ENCODE measurements at places on chromosomes 5 and 9.
A peak's percentile ranks its signal among the peaks of the same experiment; 100 is the strongest.

GRCh38 chr9:17905781-17906175, 326.9 kb downstream of the SH3GL2 start:
- no peak for DNase-seq

GRCh38 chr5:100667161-100667630, 132.0 kb downstream of the FAM174A start:
- DNase-seq = no peak

DNA sequence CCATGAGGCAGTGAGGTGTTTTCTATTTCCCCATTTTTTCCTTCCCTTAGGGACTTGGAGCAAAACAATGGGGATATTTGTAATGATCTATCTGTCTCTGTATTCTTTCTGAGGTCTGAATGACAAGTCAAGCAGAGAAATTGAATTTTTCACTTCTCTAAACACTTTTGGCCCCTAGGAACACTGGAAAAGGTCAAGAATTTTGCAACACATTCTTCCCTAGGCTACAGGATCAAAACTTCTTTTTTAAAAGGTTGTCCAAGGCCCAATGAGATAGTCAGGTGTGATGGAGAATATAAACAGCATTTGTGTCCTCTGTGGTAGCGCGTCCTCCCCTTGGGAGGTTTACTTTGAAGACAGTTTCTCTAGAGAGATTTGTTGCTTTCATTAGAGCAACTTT, 620.5 kb downstream of the TLR4 start:
- DNase-seq = no peak

GRCh38 chr5:105146867-105147266, 1584.3 kb upstream of the NUDT12 start:
- no peak for DNase-seq

- DNase-seq = no peak
These were observed 1.9 kb downstream of the HK3 start for GRCh38 chr5:176897263-176897662.

- no peak for DNase-seq
These were observed 195.2 kb upstream of the TUT7 start for GRCh38 chr9:86549401-86549811.

GRCh38 chr5:87258507-87258906, 9.2 kb upstream of the RASA1 start:
- no peak for DNase-seq

DNA sequence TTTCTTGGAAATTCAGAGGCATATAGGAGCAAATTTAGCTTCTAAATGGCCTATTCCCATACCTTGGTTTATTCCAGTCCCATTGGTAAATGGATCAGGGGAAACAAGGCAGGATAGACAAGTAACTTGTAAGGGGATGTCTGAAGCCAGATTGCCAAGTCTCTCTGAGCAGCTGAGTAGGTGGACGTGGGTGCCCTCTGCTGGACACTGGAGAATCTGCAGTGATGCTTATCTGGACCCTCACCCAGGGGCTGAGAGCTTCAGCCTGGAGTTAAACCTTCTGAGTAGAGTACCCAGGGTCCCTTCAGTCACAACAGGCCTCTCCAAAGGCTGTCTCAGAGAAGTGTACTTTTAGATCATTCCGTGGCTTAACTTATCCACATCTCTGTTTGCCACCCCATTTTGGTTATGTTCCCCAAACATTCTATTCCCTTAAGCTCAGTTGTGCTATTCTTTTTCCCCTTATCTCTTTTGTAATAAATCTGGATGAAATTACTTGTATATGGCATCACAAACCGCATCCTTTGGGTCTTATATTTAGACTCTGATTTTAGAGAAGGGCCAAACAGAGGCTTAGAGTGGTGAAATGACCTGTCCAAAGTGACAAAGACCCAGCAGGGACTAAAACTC, 218.3 kb upstream of the GLRA1 start:
- peak; percentile 9 for DNase-seq

DNA sequence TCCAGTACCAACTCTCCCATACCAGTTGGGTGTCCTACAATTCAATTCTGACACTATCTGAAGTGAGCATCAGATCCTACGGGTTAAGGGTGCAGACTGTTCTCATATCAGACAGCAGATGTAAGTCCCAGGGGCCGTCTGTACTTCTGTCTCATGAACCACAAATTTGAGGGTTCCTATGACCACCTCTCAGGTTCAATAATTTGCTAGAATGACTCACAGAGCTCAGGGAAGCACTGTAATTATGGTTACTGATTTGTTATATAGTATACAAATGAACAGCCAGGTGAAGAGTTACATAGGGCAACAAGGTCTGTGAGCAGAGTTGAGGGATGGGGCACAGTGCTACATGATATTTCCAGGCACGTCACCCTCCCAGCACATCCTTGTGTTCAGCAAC, 499.1 kb downstream of the DMAC1 start:
- no peak for DNase-seq

DNA sequence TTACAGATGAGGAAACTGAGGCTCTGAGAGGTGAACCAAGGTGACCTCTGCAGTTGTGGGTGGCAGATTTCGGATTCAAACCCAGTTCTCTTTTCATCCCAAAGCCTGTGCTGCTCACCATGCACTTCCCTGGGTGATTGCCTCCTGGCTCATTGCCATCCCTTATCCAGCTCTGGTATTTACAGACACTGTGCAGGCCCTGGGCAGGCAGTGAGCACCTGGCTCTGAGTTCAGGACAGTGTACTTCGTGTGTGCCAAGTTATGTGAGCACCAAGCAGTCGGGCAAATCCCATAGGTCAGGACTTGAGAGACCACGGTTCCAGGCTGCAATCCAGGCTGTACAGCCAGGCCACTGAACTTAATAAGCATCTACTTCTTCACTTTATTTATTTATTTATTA, 1.4 kb downstream of the LRSAM1 start:
- DNase-seq = no peak

DNA sequence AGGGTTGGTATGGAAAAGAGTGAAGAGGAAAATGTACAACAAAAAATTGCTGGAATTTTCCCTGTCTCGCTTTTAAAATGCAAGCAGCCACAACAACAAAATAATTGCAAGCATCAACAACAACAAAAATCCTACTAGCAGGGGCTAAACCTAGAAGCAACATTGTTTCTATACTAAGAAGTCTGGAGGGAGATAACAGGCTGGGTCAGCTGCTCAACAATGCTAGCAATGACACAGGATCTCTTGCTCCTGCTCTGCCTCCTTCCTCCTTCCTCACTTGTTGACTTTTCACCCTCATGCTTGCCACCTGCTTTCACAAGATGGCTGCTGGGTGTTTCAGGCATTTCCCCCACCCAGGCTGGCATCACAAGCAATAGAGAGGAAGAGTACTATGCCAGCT, 7.6 kb upstream of the AOPEP start:
- no peak for DNase-seq

DNA sequence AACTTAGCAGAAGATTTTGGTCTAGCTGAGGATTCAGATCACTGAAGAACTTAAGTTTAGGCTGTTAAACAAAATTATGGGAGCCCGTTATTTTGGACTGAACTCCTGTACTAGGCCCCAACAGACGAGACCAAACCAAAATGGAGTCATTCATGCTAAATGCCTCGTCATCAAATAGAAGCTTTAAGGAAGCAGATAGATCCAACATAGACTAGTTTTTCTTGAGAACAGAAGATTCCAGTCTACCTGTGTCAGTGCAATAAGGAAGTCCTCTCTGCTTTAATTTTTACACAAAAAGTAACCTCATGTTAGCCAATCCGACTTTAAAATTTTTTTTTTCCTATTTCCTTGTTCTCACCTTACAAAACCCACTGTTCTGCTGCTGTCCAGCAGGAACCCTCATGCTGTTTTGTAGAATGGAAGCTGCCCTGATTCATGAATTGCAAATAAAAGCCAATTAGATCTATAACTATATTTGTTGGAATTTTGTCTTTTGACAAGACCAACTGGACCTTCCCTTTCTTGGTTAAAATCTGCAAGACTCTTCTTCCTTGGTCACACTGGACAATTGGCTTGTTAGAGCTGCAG, 29.0 kb upstream of the GOLM1 start:
- no peak for DNase-seq

GRCh38 chr9:38154501-38155421, 85.7 kb upstream of the SHB start:
- DNase-seq = no peak

GRCh38 chr5:121954086-121954485, 7.7 kb upstream of the SRFBP1 start:
- no peak for DNase-seq

GRCh38 chr9:135073741-135074305, 13.6 kb upstream of the OLFM1 start:
- DNase-seq = no peak

DNA sequence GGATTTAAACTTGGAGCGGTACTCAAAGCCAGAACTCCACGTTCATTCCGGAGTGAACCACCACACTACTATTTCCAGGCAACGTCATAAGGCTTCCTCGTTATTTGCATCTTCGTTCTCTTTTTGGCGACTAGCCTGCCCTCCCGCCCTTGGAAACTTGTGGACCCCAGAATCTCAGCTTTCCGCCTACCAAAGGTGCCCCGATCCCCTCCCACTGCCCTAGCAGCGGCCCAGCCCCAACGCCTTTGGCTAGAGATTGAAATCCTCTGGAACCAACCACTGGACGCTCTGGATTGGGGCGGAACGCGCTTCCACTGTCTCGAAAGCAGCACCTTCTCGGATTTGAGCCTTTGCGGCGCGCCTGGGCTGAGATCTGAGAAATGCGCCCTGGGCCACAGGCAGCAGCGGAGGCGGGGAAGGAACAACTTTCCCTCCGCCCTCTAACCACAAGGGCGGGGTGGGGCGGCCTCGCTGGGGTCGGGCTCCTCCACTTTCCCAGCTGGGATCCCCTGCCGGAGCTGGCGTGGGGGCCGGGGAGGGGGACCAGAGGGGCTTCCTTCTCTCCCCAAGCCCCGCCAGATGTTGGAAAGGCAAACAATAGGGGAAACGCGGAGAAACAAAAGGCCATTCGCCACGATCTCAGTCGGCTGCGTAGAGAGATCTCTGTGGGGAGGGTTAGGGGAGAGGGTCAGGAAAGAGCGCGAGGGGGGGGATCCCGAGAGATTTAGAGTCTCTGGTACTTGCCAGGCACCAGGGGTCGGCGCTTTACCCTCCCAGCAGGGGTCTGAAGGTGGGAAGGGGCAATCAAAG, 1.3 kb downstream of the MOB3B start:
- peak; percentile 65 for DNase-seq

DNA sequence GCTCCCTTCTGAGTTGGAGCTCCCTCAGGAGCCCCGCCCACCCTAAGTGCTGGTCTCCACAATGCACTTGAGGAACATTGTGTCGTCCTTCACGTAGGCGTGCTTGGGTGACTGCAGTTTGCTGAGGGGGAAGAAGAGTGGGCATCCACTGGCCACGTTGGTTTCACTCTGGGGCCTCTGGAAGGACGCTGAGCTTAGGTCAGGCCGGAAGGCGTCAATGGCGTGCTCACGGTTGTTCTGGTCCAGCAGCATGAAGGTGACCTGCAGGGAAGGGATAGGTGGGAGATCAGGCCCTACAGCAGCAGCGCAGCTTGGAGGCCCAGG, 21.7 kb downstream of the TRAF1 start:
- DNase-seq = no peak

- DNase-seq = no peak
These were observed 153.5 kb upstream of the IRX2 start for GRCh38 chr5:2904956-2905355.

GRCh38 chr9:9913276-9913832, 699.4 kb downstream of the PTPRD start:
- DNase-seq = no peak

- no peak for DNase-seq
These were observed 9.6 kb downstream of the NCS1 start for GRCh38 chr9:130181678-130182380.

GRCh38 chr9:3903906-3904305, 378.1 kb upstream of the RFX3 start:
- DNase-seq = no peak

- DNase-seq = no peak
These were observed 1.3 kb downstream of the ARAP3 start for GRCh38 chr5:141680751-141681201.

- no peak for DNase-seq
These were observed 61.0 kb downstream of the DAP start for GRCh38 chr5:10699987-10700386.

GRCh38 chr5:83686251-83686650, 34.4 kb downstream of the HAPLN1 start:
- no peak for DNase-seq

DNA sequence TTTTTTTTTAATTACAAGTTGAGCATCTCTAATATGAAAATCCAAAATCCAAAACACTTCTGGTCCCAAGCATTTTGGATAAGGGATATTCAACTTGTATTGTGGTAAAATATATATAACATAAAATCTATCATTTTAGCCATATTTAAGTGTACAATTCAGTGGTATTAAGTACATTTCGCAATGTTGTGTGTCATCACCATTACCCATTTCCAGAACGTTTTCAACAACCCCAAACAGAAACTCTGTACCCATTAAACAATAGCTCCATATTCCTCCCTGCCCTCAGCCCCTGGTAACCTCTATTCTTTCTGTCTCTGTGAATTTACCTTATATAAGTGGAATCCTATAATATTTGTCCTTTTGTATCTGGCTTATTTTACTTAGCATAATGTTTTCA, 24.9 kb downstream of the TICAM2 start:
- no peak for DNase-seq

GRCh38 chr9:116877072-116877471, 190.0 kb downstream of the TRIM32 start:
- DNase-seq = no peak

DNA sequence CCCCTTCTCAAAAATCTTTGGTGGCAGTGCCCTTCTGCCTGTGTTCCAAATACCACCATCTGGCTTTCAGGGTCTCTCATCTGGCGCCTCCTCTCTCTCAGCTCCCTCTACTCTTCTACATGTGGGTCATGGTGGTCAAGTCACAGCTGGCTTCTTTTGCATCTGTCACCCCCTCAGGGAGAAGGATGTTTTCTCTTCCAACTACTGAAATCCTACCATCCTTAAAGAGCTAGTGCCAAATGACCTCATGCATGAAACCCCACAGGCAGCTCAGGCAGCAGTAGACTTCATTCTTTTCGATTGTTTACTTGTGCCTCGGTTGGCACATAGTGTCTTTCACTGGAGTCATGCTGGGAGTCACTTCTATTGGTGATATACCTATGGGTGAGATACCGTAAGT, 219.2 kb downstream of the DCP2 start:
- DNase-seq = no peak

DNA sequence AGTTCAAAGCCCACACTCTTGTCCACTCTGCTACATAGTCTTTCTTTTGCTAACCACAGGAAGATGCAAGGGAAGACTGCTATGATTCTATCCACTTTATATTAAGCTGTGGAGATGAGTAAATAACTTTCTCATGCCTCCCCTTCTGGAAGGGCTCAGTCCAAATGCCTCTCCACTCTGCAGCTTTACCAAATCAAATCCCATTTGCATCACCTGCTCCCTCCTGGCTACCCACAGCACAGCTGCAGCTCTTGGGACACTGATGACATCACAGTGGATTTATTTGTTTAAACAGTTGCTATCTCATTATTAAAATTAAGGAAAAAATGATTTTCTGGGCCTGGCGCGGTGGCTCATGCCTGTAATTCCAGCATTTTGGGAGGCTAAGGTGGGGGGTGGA, 1544.9 kb upstream of the WWC1 start:
- DNase-seq = no peak

GRCh38 chr5:160289356-160289651, 23.1 kb downstream of the CCNJL start:
- DNase-seq = no peak

- no peak for DNase-seq
These were observed 18.9 kb downstream of the MARCHF11 start for GRCh38 chr5:16160706-16161105.

GRCh38 chr5:116573279-116573701, 1.3 kb downstream of the SEMA6A start:
- DNase-seq = no peak

GRCh38 chr5:123882319-123882964, 370.5 kb downstream of the CSNK1G3 start:
- DNase-seq = no peak

- no peak for DNase-seq
These were observed 145.7 kb downstream of the IRX1 start for GRCh38 chr5:3741374-3741770.
